ENCODE measurements at places on chromosomes 3 and 15. TPM values are rescaled to one million over a fixed set of nuclear protein-coding genes. Genes with fewer than 3 reads are reported as not detected.

- no peak for DNase-seq
Observed at GRCh38 chr3:163327086-163327485, 1751.2 kb downstream of the SI start.

- DNase-seq = no peak
Observed at GRCh38 chr3:45319231-45319995, 69.0 kb upstream of the LARS2 start.

GRCh38 chr15:66581972-66582537, 16.3 kb upstream of the LCTL start:
- no peak for DNase-seq

DNA sequence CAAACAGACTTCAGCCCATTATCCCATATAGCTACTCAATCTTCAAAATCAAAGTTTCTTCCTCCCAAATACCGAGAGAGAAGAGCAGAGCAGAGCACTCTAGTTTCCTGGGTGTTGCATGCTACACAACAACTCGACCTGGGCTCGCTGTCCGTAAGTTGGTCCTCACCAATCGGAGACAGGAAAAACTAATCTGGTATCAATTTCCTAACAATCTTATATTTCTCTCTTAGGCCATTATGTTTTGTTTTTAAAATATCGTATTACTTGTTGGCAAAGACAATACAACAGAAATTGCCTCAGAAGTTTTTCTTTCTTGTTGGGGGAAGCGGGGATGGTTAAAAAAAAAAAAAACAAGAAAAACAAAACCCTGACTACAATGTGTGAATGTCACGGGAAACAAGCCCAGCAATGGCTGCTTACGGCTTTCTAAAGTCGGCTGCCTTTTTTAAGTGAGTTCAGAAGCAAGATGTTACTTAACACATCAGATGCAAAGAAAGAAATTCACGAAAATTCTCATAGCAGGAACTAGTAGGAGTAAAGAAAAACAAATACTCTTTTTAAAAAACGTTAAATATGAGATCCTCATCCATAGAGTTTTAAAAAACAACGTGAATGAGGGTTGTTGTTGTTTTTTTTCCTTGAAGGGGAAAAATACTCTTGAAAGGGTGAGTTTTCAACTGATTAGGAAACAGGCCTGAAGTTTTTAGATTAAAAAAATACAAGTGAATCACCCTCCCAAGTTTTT, 1.9 kb downstream of the VGLL4 start:
- DNase-seq = no peak

DNA sequence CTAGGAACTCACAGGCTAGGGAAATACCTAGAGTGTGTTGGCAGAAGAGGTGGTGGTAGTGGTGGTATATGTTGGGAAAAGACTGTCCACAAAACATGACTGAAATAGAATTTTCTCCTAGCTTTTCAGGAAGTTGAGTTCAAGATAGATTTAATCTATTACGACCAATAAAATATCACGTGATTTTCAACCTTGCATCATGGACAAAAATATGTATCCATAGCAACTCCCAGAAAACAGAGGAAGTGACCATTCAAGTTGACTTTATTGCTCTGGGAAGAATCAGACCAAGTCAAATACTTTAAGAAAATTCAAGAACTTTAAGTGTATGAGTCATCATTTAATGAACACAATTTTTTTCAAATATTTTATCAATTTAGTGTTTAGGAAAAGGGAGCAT, 347.0 kb upstream of the ZNF385D start:
- DNase-seq = no peak

DNA sequence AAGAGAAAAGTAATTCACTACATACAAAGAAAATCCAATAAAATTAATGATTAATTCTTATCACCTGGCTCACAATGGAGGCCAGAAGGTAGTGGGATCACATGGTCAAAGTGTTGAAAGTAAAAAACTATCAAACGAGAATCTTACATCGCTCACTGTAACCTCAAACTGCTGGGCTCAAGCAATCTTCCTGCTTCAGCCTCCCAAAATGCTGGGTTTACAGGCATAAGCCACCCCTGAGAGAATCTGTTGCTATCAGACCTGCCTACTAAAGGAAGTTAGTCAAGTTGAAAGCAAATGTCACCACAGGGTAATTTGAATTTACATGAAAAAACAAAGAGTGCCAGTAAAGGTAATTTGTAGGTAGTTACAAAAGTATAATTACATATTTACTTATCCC, 103.3 kb downstream of the PCCB start:
- no peak for DNase-seq

Gene CD200R1
- total RNA-seq = 0.82 TPM

Gene IGSF11
- 2.1 TPM for total RNA-seq

Gene P2RY14
- 2.9 TPM for total RNA-seq

Gene UACA
- 33.7 TPM for total RNA-seq
